CD4-positive, alpha-beta T cell treated with Interleukin-17A for 4 hours (primary cell): ENCODE measurements at places on chromosomes 11 and 22.
A peak's percentile ranks its signal among the peaks of the same experiment; 100 is the strongest.

DNA sequence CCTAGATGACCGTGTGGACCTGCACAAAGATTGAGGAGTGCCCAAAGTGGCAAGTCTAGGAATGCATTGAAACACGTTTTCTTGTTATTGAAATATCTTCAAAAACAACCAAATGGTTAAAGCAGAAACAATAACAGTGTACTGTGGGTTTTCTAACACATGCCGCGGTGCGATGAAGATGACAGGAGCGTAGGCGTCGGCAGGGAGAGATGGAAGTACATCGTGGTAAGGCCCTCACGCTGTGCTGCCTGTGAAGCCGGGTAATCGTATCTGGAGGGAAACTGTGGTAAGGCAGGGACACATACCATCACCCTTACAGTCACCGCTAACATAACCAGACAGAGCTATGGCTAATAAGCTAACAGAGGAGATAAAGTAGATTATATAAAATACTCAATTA lies 261.4 kb downstream of the TBC1D22A start:
- no peak for DNase-seq

DNA sequence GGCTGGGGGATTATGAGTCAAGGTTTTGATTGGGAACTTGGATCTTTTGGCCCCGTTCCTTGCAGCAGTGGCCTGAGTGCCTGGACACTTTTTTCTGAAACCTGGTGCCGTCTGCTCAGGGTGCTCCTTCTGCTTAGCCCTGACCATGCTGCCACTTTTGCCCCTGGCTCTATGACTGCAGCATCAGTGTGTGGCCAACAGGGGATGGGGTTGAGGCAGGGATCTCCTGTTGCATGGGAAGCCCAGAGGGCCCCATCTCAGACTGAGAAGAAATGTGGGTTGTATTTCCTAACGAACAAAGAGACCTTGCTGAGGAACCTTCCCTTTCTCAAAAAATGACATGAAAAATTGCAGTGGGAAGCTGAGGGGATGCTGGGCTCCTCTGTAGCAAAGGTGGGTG lies 18.7 kb downstream of the POU2F3 start:
- no peak for DNase-seq

DNA sequence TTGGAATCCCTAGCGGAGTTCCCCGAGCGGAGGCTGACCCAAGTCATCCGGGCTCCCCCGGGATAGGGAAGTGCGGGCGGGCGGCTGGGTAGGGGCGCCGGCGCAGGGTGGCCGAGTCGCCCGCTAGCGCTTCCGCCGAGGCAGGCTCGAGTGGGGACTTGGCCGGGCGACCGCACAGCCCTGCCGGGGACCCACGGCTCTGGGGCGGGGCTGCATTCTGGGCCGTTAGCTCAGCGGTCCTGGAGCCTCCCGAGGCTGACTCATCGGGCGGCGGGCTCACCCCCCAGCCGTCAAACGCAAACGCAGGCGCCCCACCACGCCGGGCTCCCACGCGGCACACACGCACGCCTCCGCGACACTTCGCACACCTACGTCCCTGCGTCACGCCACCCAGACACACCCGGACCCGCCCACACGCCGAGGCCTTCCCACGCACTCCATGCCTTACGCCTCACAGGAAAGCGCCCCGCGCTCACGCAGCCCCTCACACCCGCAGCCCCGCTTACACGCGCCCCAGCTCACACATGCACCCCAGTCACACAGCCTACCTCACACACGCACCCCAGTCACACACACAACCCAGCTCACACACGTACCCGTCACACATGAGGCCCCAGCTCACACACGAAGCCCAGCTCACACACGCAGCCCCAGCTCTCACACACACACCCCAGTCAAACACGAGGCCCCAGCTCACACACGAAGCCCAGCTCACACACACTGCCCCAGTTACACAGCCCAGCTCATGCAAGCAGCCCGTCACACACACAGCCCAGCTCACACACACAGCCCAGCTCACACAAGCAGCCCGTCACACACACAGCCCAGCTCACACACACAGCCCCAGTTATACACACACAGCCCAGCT lies 1.2 kb downstream of the PHLDB1 start:
- DNase-seq, result peak; percentile 93

DNA sequence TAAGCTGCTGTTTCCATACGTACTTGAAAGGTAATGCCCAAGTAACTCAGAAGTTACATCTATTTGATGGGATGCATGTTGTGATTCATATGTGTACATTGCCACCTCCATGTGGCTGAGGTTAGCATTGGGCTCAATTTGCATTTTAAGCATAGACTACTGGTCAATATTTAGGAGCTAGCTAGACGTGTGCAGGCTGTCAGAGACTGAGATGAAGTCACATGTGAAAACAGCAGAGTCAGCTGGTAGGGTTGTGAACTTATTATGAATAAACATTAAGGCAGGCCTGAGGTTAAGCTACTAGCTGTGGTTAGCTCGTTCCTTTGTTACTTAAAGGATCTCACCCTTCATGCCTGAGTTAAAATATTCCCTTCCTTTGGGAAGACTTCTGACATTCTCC lies 114.5 kb upstream of the MTNR1B start:
- DNase-seq, result no peak

DNA sequence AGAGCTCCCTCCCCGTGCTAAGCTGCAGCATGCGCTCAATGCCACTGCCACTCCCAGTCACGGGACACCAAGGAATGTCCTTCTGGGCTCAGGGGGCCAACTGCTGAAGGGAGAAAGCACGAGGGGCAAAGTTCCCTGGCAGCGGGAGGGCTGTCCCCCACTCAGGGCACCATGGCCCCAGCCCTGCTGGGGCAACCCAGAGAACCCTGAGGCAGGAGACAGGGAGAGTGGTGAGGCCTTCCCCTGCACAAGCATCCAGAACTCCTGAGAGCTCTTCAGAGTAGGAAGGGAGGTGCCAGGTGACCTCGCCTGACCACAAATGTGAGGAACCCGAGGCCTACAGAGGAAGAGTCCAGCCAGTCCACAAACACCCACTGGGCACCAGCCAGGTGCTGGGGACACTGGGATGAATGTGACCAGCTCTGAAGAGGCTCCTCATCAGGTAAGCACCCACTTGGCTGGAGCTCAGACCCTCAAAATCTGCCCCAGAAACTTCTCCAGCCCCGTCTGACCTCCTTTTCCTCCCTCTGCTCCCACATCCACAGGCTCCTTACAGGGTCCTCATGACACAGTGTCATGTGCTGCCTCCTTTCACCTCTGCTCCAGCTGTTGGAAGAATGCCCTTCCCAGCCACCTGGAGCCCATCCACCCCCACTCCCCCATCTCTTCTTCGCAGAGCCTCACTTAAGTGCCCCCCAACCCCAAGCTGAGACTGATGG lies 15.6 kb downstream of the GDPD5 start:
- no peak for DNase-seq

GRCh38 chr11:100573911-100574513 lies 113.1 kb upstream of the ARHGAP42 start:
- no peak for DNase-seq

DNA sequence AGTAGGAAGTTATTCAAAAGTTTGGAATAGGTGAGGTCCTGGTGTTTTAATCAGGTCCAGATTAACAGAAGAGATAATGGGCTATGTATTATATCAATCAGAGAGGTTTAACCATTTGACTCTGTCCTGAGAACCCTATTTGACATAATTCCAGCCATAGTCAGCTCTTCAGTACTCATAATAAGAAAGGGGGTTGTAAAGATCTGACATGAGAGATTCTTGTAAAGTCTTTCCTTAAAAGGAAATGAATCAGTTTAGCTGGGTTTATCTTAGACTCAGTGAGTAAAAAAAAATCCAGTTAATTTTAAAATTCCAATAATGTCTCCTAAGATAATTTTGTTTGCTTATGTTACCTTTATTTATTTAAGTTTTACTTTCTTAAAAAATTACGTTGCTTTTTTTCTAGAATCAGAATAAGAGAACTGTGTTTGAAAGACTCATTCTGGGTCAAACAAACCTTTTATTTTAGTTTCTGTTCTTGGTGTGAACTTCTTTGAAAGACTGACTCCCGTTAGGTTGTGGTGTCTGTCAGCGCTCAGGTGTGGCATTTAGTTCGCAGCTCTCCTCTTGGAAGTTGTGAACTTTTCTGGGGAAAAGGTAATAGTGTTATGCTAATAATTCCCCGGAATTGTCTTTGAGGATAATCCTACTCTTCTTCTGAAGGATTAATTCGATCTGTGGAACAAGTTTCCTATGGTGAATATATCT lies 20.5 kb downstream of the NUCB2 start:
- no peak for DNase-seq

- no peak for DNase-seq
Measured at GRCh38 chr22:23053912-23054530, 16.3 kb upstream of the GNAZ start.

DNA sequence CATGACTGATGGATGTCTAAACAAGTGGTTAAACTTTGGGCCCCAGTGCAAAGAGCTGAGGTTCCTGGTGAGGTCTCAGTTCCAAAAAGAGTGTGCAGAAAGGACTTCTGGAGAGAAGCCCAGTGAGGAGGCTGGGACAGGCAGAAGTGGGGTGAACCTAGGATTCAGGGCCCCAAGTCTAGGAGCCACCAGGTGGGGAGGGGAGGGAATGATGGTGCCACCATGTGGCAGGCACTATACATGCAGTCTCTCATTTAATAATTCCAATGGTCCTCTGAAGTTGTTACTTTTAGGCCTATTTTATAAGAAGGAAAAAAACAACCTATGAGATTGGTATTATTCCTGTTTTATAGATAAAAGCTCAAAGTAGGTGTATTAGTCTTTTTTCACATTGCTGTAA lies 102.0 kb downstream of the INSC start:
- no peak for DNase-seq

DNA sequence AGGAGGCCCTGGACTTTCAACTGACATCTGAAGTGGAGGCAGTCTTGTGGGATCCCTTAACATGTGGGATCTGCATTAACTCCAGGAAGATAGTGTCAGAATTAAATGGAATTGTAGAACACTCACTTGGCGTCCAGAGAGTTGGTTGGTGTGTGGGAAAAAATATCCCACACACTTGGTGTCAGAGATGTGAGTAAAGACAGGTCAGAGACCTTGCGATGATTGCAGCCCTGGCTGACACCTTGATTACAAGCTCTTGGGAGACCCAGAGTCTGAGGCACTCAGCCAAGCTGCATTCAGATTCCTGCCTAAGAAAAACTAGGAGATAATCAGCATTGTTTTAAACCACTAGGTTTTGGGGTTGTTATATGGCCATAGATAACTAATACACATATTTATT lies 7.2 kb upstream of the TPCN2 start:
- no peak for DNase-seq

DNA sequence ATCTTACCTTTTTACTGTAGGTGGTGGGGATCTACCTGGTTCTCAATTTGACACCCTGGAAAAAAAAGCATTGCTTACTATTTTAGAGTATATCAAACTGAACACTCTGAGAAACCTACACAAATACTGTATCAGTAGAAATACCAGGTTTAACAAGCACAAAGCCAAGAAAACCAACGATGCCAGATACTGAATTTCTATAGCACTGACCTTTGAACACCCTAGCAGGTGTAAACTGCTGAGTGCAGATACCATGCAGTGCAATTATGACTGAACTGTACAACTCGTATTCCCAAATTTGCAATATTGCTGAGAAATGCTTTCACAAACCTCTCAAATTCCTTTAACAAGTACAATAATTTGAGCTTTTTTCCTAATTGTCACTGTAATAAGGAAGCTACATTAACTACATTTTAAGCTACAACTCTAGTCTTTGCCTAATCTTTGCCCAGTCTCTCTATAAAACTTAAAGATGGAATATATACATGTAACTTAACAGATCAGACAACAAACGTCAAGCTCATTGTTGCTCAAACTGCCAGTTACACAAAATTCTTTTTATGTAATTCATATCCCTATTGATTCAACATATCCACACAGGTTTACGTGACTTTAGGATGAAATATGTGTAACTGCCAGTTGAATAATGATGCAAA lies 8.9 kb downstream of the TAF1D start:
- DNase-seq, result no peak

- DNase-seq, result no peak
Measured at GRCh38 chr11:44601471-44602370, 36.3 kb downstream of the CD82 start.

DNA sequence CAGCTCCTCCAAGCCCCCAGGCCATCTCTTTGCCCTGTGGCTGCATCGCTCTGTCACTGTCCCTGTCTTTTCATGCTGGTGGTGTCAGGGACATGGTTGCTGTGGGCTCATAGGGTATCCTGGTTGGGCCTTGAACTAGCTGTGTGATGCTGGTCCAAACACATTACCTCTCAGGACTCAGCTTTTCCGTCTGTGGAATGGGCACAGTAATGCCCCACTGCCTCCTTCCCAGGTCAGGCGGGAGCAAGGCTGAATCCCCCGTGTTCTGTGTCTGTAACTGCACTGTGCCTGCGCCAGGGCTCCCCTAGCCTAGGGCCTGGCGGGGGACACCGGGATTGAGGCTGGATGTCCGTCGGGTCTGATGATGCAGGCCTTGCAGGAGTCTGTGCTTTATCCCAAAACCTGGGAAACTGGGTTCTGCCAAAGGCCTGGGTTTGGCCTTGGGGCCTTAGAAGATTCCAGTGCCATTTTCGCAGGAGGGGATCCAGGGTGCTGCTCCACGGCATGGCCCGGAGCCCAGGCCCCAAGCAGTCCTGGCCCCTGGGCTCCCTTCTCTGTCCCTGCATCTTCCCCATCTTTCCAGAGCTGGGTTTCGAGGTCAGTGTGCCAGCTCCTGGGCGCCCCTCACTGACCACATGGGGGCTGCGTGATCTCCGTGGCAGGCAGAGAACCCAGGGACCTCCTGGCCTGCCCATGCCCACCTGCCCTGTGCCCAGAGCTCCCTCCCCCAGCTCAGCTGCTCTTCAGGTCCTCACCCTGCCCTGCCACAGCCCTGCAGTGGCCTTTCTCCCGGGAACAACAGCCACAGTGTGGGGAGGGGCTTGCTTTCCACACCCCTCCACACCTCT lies 32.7 kb upstream of the CELSR1 start:
- no peak for DNase-seq

DNA sequence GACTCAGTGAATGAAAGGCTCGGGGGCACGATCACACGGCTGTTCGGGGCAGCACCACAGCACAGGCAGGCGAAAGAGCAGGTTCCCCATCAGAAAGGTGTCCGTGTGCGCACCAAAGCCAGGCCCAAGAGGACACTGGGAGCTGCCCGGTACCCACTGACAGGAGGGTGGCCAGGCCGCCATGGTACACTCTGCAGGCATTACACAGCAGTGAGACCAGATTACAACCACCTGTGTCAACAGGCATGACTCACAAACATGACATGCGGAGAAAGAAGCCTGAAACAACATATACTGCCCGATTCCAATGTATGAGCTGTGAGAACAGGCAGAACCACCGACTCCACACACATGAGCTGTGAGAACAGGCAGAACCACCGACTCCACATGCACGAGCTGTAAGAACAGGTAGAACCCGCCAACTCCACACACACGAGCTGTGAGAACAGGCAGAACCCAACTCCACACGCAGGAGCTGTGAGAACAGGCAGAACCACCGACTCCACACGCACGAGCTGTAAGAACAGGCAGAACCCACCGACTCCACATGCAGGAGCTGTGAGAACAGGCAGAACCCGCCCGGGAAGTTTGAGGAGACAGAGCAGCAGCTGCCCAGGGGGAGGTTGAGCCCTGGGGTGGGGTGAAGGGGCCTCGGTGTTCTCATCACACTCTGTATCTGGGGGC lies 32.6 kb downstream of the KIAA0930 start:
- no peak for DNase-seq

- no peak for DNase-seq
Measured at GRCh38 chr22:37279331-37280181, 2.8 kb upstream of the CYTH4 start.

GRCh38 chr22:36226189-36226588 lies 13.1 kb downstream of the APOL2 start:
- DNase-seq, result no peak

GRCh38 chr11:112520354-112520753 lies 259.7 kb upstream of the PLET1 start:
- no peak for DNase-seq

- peak; percentile 75 for DNase-seq
Measured at GRCh38 chr11:104705490-104706190, 192.6 kb downstream of the CASP12 start.
